ENCODE measurements at places on chromosomes 4 and X. TPM values are rescaled to one million over a fixed set of nuclear protein-coding genes. Genes with fewer than 3 reads are reported as not detected.

- H3K27me3 ChIP-seq, result no peaks in the 10 kb centered on the region
- H3K4me3 ChIP-seq, result no peak overlapping the region
- no peaks in the 10 kb centered on the region for H3K36me3 ChIP-seq
- DNase-seq, result no peak
These were observed 100.7 kb downstream of the CRLF2 start for GRCh38 chrX:1111601-1112300.

GRCh38 chrX:115630204-115630603 lies 69.2 kb downstream of the PLS3 start:
- no peaks in the 10 kb centered on the region for H3K4me1 ChIP-seq
- no peak overlapping the region for H3K27ac ChIP-seq
- no peak for DNase-seq

DNA sequence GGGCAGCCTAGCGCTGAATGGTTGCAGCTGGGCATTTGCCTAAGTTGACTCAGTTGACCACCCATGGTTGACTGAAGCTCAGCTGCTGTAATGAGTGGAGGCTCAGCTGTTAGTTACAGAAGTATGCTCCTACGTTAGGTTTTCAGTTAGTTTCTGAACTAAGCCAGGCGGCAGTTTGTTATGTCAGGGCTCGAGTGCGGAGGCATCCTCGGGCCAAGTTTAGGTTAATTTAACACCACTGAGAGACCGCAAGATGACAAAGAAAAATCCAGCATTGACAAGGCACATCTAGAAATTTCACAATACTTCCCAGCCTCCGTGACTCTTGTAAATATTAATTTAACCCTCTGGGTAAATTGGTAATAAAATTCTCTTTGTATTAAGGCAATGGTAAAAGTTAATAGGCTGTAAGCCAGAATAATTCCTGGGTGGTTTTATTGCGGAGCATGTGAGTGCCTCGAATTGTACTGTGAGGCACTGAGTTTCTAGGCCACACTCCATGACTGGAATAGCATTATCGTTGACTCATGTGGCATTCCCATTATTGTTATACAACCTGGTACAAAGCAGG lies 33.1 kb upstream of the CDKN2AIP start:
- H3K27ac ChIP-seq, result no peak overlapping the region
- DNase-seq, result no peak
- H3K27me3 ChIP-seq, result no peaks in the 10 kb centered on the region
- no peak overlapping the region for H3K4me3 ChIP-seq
- H3K36me3 ChIP-seq, result no peaks in the 10 kb centered on the region

DNA sequence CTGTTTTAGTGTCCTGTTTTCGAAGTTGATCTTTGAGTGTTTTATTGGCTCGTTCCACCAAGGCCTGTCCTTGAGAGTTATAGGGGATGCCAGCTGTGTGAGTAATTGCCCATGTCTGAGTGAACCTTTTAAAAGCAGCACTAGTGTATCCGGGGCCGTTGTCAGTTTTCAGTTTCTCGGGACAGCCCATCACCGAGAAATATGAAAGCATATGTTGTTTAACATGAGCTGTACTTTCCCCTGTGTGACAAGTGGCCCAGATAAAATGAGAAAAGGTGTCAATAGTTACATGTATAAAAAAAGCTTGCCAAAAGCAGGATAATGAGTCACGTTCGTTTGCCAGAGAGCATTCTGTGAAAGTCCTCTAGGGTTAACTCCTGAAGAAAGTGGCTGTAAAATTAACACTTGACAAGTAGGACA lies 48.6 kb upstream of the RASSF6 start:
- H3K4me3 ChIP-seq, result no peak overlapping the region

DNA sequence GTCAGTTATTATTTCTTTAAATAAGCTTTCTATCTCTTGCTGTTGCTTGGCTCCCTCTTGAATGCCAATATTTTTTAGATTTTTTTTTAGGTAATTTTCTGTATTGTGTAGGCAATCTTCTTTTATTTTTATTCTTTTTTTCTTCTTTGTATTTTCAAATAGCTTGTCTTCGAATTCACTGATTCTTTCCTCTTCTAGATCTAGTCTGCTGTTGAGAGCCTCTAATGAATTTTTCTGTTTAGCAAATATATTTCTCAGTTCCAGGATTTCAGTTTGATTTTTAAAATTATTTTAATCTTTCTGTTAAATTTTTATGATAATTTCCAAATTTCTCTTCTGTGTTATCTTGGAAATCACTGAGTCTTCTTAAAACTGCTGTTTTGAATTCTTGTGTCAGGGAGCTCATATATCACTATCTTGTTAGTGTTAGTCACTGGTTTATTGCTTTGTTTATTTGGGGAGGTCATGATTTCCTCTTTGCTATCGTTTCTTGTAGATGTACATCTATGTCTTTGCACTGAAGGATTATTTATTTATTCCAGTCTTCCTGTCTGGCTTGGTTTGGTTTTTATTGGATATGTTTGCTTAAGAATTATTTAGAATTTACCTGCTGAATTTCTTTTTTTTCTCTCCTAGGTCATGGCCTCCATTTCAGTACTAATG lies 39.9 kb upstream of the GPRIN3 start:
- H3K27me3 ChIP-seq, result no peaks in the 10 kb centered on the region
- H3K27ac ChIP-seq, result no peak overlapping the region
- no peak for DNase-seq
- no peaks in the 10 kb centered on the region for H3K36me3 ChIP-seq
- no peaks in the 10 kb centered on the region for H3K4me1 ChIP-seq

GRCh38 chrX:10548688-10549087 lies 71.7 kb downstream of the MID1 start:
- H3K27ac ChIP-seq, result no peak overlapping the region
- H3K4me1 ChIP-seq, result no peaks in the 10 kb centered on the region
- no peak overlapping the region for H3K4me3 ChIP-seq
- no peak for DNase-seq
- H3K27me3 ChIP-seq, result no peaks in the 10 kb centered on the region

DNA sequence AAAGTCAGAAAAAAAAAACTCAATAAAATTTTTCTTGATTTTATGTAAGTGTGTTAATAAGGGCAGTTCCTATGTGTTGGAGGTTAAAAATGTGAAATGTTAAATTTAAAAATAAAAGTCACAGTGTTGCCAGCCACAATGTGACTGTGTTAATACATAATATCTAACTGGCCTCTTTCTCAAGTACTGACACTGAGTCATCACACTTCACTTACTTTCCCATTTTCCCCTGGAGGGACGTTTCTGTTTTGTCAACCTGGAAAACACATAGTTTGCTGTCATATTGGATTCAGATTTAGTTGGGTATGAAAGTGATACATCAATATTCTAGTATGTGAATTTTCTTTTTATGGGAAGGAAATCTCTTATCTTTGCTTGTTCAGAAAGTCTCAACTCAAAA lies 46.4 kb downstream of the ARHGEF38 start:
- H3K27me3 ChIP-seq, result no peaks in the 10 kb centered on the region
- H3K4me1 ChIP-seq, result no peaks in the 10 kb centered on the region
- DNase-seq, result no peak
- H3K27ac ChIP-seq, result no peak overlapping the region
- H3K36me3 ChIP-seq, result no peaks in the 10 kb centered on the region

- H3K27me3 ChIP-seq, result no peaks in the 10 kb centered on the region
- H3K4me3 ChIP-seq, result no peak overlapping the region
- H3K27ac ChIP-seq, result no peak overlapping the region
- DNase-seq, result no peak
- H3K4me1 ChIP-seq, result no peaks in the 10 kb centered on the region
These were observed 305.8 kb upstream of the ANXA10 start for GRCh38 chr4:167786504-167786903.

DNA sequence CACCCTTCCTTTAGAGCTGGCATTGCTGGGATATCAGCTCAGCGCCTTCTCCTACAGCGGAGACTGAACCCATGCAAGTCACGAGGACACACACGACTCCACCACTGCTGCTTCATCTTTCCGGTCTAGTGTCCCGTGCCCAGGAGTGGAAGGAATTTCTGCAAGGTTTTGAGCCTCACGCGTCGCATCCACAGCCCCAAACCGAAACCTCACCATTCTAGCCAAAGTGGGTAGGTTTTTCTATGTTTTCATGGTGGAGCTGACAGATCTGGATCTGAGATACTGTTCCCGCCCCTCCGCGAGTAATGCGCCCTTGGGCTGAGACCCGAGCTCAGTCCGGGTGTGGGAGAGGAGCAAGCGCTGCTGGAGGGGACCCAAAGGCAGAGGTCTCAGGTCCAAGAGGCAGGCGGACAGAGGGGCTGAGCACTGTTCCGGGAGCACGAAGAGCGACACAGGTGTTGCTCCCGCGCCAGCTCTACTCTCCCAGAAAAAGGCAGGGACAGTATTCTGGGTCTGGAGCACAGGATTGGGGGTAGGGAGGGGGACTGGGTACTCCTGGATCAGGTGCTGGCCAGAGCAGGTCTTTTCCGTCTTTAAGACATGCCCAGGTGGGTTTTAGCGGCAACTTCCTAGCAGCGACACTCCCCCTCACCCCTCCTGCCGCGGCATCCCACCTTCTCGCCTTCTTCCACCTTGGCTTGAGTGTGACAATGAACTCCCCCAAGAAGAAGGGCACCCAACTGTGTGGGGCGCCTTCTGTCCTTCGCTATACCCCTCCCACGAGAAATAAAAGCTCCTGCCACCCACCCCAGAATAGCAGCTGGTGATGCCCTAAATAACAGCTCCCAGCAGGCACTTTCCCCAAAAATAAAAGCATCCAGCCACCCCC lies 1.8 kb downstream of the EPHA5 start:
- H3K36me3 ChIP-seq, result no peaks in the 10 kb centered on the region
- no peak overlapping the region for H3K4me3 ChIP-seq
- H3K27ac ChIP-seq, result no peak overlapping the region
- no peaks in the 10 kb centered on the region for H3K4me1 ChIP-seq
- no peaks in the 10 kb centered on the region for H3K27me3 ChIP-seq
- DNase-seq, result no peak

Gene PCYT1B
- total RNA-seq, result not detected

Gene ZAR1
- total RNA-seq, result not detected

DNA sequence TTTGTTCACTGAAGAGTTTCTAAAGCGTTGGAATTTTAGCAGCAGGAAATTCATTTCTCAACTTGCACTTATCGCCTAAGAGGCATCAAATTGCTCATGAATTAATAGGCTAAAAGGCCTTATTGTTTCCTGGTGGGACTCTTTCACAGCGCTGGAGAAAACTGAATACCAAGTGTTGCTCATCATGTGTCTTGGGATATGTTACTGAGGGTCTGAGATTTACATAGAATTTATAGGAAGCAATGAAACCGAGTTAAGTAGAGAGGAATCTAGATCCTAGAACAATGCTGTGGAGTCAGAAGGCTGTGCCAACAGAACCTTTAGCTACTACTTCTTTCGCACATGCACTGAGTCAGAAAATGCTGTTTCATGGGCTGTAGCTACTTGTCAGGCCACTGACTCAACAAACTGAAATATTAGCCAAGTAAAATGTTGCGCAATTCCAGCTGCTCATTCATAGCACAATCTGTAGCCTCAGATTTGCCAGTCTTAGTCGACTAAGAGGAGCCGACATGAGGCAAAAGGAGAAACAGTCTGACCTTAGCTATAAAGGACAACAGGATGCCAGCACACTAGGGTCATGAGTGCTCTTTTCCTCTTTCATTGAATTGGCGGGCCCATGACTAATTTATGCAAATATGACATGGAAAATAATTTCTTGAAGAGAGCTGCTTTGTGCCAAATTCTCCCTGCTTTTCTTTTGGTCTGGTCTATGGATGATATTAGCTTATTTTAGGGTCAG lies 35.9 kb upstream of the CXCL8 start:
- no peak for DNase-seq
- H3K27ac ChIP-seq, result no peak overlapping the region
- H3K4me1 ChIP-seq, result no peaks in the 10 kb centered on the region
- H3K4me3 ChIP-seq, result no peak overlapping the region
- H3K27me3 ChIP-seq, result no peaks in the 10 kb centered on the region

DNA sequence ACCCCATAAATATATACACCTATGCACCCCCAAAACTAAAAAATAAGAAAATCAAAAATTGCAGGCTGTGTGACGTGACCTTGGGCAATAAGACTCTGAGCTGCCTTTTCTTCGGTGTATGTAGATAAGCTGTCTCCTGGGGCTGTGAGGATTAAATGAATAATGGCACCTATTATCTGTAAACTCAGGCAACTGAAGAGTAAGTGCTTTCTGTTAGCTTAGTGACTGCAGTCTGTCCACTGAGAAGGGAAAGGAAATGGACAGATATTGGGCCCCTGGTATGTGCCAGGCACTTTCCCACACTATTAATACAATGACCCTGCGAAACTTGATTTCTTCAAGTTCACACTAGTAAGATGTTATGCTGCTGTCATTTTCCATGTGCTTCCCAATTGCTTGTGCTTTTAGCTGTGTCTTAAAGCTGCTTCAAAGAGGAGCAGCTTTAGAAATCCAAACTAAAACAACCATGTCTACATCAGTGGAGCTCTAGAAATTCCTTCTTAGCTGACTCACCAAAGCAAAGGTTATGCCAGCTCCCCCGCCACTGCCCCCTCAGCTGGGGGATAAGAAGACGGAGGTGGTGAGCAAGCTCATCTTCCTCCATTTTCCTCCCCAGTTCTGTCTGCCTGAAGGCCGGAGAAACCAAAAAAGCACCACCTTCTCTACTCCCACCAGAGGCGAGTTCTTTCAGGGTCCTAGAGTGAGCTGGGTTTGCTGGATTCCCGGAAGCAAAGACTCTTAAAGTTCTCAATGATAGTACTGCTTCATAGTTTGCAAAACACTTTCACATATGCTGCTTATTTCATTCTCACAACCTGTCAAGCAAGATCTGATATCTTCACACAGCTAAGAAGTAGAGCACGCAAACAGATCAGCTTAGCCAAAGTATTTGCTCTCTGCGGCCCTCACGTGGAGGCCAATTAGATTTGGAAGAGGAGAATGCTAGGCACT lies 8.8 kb upstream of the DGAT2L6 start:
- H3K27me3 ChIP-seq, result no peaks in the 10 kb centered on the region
- no peaks in the 10 kb centered on the region for H3K4me1 ChIP-seq
- no peak for DNase-seq
- no peak overlapping the region for H3K27ac ChIP-seq

- DNase-seq, result no peak
- H3K4me1 ChIP-seq, result no peaks in the 10 kb centered on the region
- H3K4me3 ChIP-seq, result no peak overlapping the region
- H3K27ac ChIP-seq, result no peak overlapping the region
- H3K36me3 ChIP-seq, result no peaks in the 10 kb centered on the region
These were observed 10.5 kb upstream of the GLUD2 start for GRCh38 chrX:121036951-121037350.

Gene IQSEC2
- 0.46 TPM for total RNA-seq

Gene OPRPN
- total RNA-seq, result not detected

- H3K4me1 ChIP-seq, result no peaks in the 10 kb centered on the region
- no peak overlapping the region for H3K4me3 ChIP-seq
- no peaks in the 10 kb centered on the region for H3K36me3 ChIP-seq
- no peak for DNase-seq
These were observed 72.9 kb upstream of the TNIP3 start for GRCh38 chr4:121237069-121237399.

GRCh38 chr4:136078976-136079375 lies 1453.3 kb downstream of the PCDH18 start:
- peaks cover 3% of the 10 kb centered on the region for H3K27me3 ChIP-seq
- DNase-seq, result no peak
- no peak overlapping the region for H3K27ac ChIP-seq
- no peaks in the 10 kb centered on the region for H3K4me1 ChIP-seq
- no peaks in the 10 kb centered on the region for H3K36me3 ChIP-seq
- no peak overlapping the region for H3K4me3 ChIP-seq

- DNase-seq, result no peak
- no peak overlapping the region for H3K27ac ChIP-seq
- no peaks in the 10 kb centered on the region for H3K36me3 ChIP-seq
- H3K4me1 ChIP-seq, result no peaks in the 10 kb centered on the region
- no peak overlapping the region for H3K4me3 ChIP-seq
These were observed 735.1 kb downstream of the STIM2 start for GRCh38 chr4:27595571-27596360.

- no peak for DNase-seq
- no peaks in the 10 kb centered on the region for H3K4me1 ChIP-seq
- H3K36me3 ChIP-seq, result no peaks in the 10 kb centered on the region
These were observed 66.0 kb upstream of the ADRA2C start for GRCh38 chr4:3700223-3700622.

Gene MYOZ2
- not detected for total RNA-seq
